CD8-positive, alpha-beta T cell (primary cell): ENCODE measurements at places on chromosomes 6 and 20. TPM values are rescaled to one million over a fixed set of nuclear protein-coding genes. Genes with fewer than 3 reads are reported as not detected.

The SAYSD1 gene
- total RNA-seq = 21.8 TPM

DNA sequence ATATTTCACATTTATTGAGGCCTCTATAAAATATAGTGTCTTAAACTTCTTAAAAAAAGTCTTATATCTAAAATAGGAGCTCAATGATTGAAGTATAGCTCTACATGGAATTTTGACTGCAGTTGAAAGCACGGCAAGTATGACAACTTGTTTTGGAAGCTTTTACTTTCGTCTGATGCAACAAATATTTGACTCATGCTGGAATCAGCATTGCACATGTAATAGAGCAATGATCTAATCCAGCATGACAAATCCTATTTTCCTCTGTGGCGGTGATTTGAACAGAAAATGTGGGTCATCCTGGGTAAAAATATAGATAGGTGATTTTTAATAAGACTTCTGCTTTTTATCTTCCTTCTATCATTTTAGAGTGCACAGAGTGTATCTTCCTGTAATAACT lies 111.6 kb downstream of the TINAG start:
- no peak for DNase-seq

The LAMA5 gene
- total RNA-seq = 1.1 TPM

- DNase-seq = peak; percentile 56
Observed at GRCh38 chr6:27145731-27146455, 101.6 kb upstream of the PRSS16 start.

- no peak for DNase-seq
Observed at GRCh38 chr20:9110365-9110764, 41.5 kb downstream of the PLCB4 start.

GRCh38 chr6:167441715-167442206 lies 116.9 kb downstream of the TTLL2 start:
- DNase-seq = no peak

The NMBR gene
- not detected for total RNA-seq

DNA sequence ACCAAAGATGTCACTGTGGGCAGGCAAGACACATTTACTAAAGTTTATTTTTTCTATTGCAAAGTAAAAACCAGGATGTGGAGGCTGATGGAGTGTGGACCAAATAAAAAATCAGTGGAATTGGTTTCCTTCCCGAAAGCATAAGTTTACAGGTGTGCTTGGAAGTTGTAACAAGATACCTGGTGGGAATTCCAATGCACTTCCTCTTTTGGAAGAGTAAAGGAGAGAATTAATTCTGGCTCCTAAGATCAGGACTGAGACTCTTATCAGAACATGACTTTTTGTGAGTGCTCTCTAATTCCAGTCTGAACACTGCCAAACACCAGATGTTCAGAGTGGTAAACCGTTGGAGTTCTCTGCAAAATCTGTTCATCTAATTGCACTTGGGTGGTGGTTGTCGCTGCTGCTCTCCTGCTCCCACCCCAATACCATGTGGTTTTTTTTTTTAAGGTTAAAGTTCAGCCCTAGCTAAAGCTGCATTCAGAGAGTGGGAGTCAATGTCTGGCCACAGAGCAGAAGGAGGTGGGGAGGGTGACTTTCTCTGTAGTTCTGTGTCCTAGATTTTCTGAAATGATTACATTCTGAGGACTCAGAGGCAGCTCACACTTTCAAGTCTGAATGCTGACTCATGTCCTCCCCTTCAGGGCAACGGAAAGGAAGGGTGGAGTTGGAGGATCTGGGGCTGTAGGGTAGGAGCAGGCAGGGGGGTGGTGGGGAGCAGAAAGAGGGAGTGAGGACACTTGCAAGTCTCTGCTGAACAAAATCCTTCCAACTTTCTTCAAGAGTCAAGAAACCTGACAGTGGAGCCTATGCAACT lies 275.8 kb upstream of the PRDM1 start:
- DNase-seq = no peak

The GABRR1 gene
- total RNA-seq = not detected

DNA sequence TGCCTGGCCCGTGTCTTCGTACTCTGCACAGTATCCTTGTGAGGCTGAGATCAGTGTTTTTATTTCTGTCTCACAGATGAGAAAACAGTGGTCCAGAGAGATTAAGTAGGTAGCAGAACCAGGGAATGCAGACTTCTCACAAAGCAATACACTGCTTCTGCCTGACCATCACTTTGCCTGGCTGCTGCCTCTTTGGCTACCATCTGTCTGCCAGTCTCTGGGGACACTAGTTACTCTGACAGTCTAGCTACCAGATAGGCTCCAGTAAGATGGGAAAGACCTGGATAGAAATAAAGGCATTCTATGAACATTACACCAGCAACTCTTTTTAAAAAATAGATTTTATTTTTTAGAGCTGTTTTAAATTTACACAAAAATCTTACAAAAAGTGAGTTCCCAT lies 96.9 kb downstream of the PHACTR3 start:
- no peak for DNase-seq

GRCh38 chr6:125066964-125067363 lies 86.6 kb upstream of the TPD52L1 start:
- DNase-seq = no peak

The NNAT gene
- not detected for total RNA-seq

The MRPL14 gene
- 10.3 TPM for total RNA-seq

GRCh38 chr20:50546729-50547314 lies 36.6 kb downstream of the PTPN1 start:
- DNase-seq = peak; percentile 31

The MYLIP gene
- 225 TPM for total RNA-seq

GRCh38 chr6:46730921-46731461 lies 4.2 kb downstream of the PLA2G7 start:
- no peak for DNase-seq

GRCh38 chr20:45094864-45095574 lies 5.9 kb downstream of the KCNS1 start:
- no peak for DNase-seq

The HLA-DMA gene
- 32.3 TPM for total RNA-seq

DNA sequence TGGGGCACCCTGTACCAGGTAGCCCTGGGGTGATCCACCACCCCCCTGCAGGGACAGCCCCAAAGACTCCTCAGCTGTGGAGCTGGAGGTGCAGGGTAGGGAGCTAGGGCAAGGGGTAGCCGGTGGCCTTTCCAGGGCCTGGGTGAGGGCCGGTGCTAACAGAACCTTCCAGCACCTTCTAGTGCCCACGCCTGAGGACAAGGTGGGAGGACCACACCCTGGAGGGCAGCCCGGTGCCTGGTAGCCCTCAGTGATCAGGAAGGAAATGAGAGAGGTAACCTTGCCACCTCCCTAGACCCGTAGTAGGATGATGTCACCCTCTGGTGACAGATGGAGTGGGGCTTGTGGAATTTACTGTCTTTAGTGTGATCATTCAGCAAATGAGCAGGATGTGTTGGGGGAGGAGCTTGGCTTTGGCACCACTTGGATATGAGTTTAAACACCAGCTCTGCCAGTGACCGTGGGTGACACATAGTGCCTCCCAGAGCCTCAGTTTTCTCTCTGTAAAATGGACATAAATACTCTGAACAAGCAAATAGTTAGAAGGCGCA lies 187.7 kb downstream of the NFATC2 start:
- DNase-seq = no peak

GRCh38 chr6:23630726-23631635 lies 495.0 kb upstream of the NRSN1 start:
- no peak for DNase-seq

DNA sequence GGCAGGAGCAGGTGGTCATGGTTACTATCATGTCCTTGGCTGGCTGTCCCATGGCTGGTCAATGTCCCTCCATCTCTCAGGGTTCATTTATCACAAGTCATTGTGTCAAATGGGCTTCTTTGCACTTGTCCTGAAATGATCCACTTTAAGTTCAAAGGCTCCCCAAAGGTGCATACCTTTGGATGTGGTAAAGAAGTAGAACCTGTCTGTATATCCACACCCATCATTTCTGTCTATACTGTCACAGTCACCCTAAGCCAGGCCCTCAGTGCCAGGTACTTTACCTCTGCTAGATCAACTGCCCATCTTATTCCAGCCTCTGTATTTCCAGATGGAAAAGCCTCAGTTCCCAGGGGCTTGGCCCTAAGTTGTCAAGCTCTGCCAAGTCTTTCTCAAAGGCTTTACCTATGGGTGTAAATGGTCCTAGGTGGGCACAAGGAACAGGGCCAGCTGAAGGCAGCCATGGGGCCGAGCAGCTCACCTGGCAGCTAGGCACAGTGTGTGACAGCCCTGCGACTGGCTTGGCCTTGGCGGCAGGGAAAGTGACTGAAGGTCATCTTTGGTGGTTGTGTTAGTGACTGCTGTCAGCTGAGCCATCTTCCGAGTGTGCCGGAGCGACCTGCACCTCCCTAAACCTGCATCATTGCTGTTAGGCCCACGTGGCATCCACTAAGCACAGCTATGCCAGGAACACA lies 198.4 kb downstream of the SYNDIG1 start:
- DNase-seq = no peak

GRCh38 chr6:90720404-90720803 lies 133.5 kb upstream of the MAP3K7 start:
- DNase-seq = no peak

The SLC17A3 gene
- not detected for total RNA-seq

- no peak for DNase-seq
Observed at GRCh38 chr6:14316651-14317386, 199.2 kb downstream of the CD83 start.

- peak; percentile 88 for DNase-seq
Observed at GRCh38 chr6:24721461-24722215, 2.7 kb upstream of the C6orf62 start.

GRCh38 chr6:40411881-40412280 lies 175.3 kb downstream of the LRFN2 start:
- no peak for DNase-seq

- no peak for DNase-seq
Observed at GRCh38 chr6:149580880-149581279, 14.7 kb downstream of the GINM1 start.

The BANF2 gene
- total RNA-seq = not detected
